G401 (cell line): ENCODE measurements at places on chromosomes 6 and 20. TPM values are rescaled to one million over a fixed set of nuclear protein-coding genes. Genes with fewer than 3 reads are reported as not detected.

The CST2 gene
- not detected in 2 replicates for total RNA-seq

The TRMT11 gene
- 20.4 and 22.2 TPM in 2 replicates for total RNA-seq

The AKAP12 gene
- 13.0 and 15.4 TPM in 2 replicates for total RNA-seq

The DSE gene
- 30.2 and 37.8 TPM in 2 replicates for total RNA-seq

The PKHD1 gene
- total RNA-seq = not detected in 2 replicates

The PPARD gene
- total RNA-seq = 2.8 and 4.2 TPM in 2 replicates

The STMND1 gene
- total RNA-seq = not detected in 2 replicates

The ACSS2 gene
- total RNA-seq = 45.4 and 65.8 TPM in 2 replicates

The SALL4 gene
- total RNA-seq = 48.8 and 55.8 TPM in 2 replicates

The SLC35D3 gene
- total RNA-seq = not detected in 2 replicates

The VSTM2L gene
- 27.7 and 39.2 TPM in 2 replicates for total RNA-seq

The C6orf132 gene
- 0.18 TPM in 1 of 2 replicates, not detected in the other for total RNA-seq

The HCRTR2 gene
- not detected in 2 replicates for total RNA-seq

The LST1 gene
- not detected in 2 replicates for total RNA-seq

The LRFN2 gene
- total RNA-seq = not detected in 2 replicates

The TREML2 gene
- not detected in 2 replicates for total RNA-seq

The DNMT3B gene
- 23.4 and 29.1 TPM in 2 replicates for total RNA-seq

The OOEP gene
- not detected in 2 replicates for total RNA-seq

The PYGB gene
- total RNA-seq = 48.4 and 63.3 TPM in 2 replicates

The BPIFB1 gene
- not detected in 2 replicates for total RNA-seq

The DEFB124 gene
- not detected in 2 replicates for total RNA-seq

The ZBTB12 gene
- 20.0 and 22.3 TPM in 2 replicates for total RNA-seq

The TBPL1 gene
- 21.0 and 22.2 TPM in 2 replicates for total RNA-seq

The CCDC167 gene
- 52.4 and 75.3 TPM in 2 replicates for total RNA-seq

The PAK5 gene
- not detected in 2 replicates for total RNA-seq

The RBM39 gene
- total RNA-seq = 275 and 324 TPM in 2 replicates

The C2 gene
- total RNA-seq = 0.98 and 3.7 TPM in 2 replicates

The TRAM2 gene
- total RNA-seq = 4.9 and 9.6 TPM in 2 replicates

The SLC32A1 gene
- not detected in 2 replicates for total RNA-seq

The OXT gene
- not detected in 2 replicates for total RNA-seq

The HSPA12B gene
- not detected in 2 replicates for total RNA-seq

The ZNF831 gene
- total RNA-seq = not detected in 2 replicates

The SAMD10 gene
- 1.4 TPM in 1 of 2 replicates, not detected in the other for total RNA-seq

The KHDRBS2 gene
- total RNA-seq = not detected in 2 replicates

The EYS gene
- not detected in 2 replicates for total RNA-seq

The XKR7 gene
- total RNA-seq = 5.7 and 6.8 TPM in 2 replicates

The LYRM2 gene
- total RNA-seq = 17.0 and 19.9 TPM in 2 replicates

The FILIP1 gene
- not detected in 2 replicates for total RNA-seq

The NHLRC1 gene
- not detected in 2 replicates for total RNA-seq

The C20orf141 gene
- total RNA-seq = not detected in 2 replicates

The TBX18 gene
- total RNA-seq = not detected in 2 replicates

The SMPD2 gene
- 16.1 and 21.8 TPM in 2 replicates for total RNA-seq

The SOX4 gene
- 0.17 and 0.25 TPM in 2 replicates for total RNA-seq

The RAET1G gene
- not detected in 2 replicates for total RNA-seq

The GRM1 gene
- total RNA-seq = not detected in 2 replicates

The HFE gene
- 2.3 and 8.0 TPM in 2 replicates for total RNA-seq
